ENCODE measurements at places on chromosomes 11 and 22. TPM values are rescaled to one million over a fixed set of nuclear protein-coding genes. Genes with fewer than 3 reads are reported as not detected.

- DNase-seq: peak; percentile 75
Measured at GRCh38 chr22:17380359-17381087, 11.3 kb downstream of the CECR2 start.

DNA sequence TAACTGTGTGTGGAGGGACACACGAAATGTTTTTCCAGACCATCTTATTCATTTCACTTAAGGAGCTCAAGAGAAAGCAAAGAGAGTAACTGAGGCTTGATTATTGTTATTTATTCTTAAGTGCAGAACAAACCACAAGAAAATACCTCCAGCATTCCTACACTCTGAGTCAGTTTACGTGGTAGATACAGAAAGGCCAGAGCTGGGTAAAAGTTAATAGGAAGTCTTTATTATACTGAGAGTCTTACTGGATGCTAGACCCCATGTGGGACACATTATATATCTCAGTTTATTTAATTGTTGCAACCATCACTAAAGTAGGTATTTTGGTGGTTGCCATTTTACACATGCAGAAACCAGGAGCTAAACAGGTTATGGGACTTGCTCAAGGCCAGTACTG is 261.4 kb upstream of the POU2AF2 start:
- no peak for DNase-seq

The LRRC74B gene
- total RNA-seq: not detected

The MACROD1 gene
- 85.0 TPM for total RNA-seq

DNA sequence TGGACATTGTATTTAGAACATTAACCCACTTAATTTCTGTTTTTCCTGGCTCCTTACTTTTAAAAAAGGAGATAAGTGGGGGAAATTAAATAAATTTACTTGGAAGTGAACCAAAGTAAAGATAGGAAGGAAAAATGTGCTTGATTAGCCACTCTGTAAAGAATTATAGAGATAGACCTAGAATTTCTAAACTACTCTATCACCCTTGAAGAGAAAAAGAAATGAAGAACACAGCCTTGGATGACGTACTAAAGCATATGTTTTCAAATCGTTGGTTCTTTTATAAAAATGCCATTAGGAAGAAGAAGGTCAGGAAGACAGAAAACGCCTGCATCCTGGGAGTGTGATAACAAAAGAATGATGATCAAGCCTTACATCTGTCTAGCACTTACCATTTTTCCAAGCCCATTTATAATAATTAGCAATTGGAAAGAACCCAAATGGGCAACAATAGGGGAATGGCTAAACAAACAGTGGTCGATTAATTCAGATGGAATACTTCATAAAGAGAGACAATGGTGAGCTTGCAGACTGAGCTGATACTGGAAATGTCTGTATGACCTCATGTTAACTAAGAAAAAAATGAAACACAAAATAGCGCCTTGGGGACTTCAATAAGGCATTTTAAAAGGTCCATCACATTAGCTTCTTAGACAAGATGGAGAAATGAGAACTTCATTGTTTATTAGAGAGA is 81.0 kb upstream of the LRRC55 start:
- DNase-seq: no peak

GRCh38 chr11:113091481-113091780 is 130.2 kb downstream of the NCAM1 start:
- DNase-seq: no peak

DNA sequence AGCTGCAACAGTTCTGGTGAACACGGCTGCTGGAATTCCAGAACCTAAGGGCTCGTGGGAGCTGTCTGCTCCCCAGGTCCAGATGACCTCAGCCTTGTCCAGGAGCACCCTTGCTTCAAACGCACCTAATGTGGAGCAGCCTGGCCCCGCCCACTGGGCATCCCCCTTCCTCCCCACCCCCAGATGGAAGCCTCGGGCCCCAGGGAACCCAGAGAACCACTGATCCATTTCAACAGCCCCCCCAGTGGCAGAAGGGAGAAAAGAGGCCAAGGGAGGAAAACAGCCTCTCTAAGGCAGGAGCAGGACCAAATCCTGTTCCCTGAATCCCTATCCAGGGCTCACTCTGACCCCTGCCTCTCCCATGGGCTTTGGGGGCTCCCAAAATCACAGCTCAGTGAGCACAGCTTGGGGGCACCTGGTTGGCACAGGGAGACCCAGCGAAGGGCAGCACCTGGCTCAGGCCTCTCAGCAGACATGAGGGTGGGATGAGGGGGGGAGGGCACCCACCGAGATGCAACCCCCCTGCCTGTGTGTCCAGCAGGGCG is 1.2 kb downstream of the CYTH4 start:
- no peak for DNase-seq

The PTPRCAP gene
- not detected for total RNA-seq

DNA sequence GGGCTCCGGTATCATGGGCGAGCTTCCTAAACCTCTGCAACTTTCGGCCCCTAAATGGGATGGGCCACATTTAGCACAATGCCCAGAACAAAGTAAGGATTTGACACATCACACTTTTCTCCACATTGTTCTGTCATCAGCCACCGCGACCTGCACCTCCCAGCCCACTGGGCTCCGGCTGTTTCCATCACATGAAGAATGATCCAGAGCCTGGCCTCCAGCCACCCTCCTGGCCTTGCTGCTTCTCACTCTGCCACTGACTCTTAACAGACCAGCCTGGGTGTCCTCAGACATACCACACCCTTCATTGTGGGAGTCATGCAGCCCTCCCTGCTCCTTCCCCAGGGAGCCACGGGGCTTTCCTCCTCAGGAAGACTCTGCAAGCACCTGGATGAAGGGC is 113.7 kb downstream of the IGLL1 start:
- DNase-seq: no peak

DNA sequence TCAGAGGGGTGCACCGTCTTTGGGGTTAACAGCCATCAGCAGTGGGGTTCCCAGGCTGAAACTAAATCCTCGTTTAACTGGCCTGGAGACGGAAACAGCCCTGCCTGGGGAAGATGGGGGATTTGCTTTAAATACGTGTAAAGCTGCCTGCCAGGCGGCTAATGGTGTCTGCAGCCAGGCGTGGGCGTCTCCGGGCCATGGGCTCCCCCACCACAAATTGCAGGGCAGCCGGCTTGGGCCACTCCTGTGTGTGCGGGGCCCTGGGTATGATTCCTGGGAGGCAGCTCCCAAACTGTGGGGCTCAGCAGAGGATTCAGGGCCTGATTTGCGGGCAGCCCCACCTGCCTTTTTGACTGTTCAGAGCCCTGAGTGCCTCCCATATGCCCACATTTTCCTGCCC is 110.5 kb downstream of the KCNQ1 start:
- no peak for DNase-seq

The CYTH4 gene
- total RNA-seq: not detected

GRCh38 chr11:1732418-1733008 is 17.9 kb downstream of the IFITM10 start:
- DNase-seq: no peak

DNA sequence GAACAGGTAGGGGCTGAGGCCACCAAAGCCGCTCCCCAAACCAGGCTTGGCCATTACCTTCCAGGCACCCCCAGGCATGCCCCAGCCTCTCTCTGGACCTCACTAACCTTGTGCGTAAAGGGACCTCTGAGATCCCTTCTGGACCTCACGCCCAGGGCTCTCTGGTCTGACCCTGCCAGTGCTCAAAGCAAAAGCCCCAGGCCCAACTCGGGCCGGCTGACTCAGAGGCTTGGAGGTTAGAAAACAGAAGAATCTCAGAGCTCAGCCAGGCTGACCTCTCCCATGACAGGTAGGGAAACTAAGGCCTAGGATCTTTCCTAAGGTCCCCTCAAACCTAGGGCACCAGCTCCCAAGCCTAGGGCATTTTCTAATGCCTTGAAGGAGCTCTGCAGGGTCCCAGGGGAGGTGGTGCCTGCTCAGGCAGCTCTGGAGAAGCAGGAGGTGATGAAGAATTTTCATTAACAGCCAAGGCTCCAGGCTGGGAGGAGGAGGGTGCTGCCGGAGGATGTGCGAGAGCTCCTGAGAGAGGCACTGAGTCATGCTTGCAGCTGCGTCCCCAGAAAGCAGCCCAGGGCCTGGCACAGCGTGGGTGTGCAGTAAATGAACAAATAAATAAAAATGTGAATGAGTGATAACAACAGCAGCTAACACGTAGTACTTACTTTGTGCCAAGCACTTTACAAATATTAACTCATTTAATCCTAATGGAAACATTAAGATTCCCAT is 25.6 kb downstream of the ARRB1 start:
- no peak for DNase-seq

- peak; percentile 70 for DNase-seq
Measured at GRCh38 chr22:30694171-30694639, 469 bp upstream of the OSBP2 start.

The CFAP68 gene
- total RNA-seq: 41.0 TPM

The MPZL3 gene
- total RNA-seq: not detected

GRCh38 chr22:48342732-48343131 is 1484.9 kb downstream of the BRD1 start:
- no peak for DNase-seq

The F2 gene
- total RNA-seq: not detected

DNA sequence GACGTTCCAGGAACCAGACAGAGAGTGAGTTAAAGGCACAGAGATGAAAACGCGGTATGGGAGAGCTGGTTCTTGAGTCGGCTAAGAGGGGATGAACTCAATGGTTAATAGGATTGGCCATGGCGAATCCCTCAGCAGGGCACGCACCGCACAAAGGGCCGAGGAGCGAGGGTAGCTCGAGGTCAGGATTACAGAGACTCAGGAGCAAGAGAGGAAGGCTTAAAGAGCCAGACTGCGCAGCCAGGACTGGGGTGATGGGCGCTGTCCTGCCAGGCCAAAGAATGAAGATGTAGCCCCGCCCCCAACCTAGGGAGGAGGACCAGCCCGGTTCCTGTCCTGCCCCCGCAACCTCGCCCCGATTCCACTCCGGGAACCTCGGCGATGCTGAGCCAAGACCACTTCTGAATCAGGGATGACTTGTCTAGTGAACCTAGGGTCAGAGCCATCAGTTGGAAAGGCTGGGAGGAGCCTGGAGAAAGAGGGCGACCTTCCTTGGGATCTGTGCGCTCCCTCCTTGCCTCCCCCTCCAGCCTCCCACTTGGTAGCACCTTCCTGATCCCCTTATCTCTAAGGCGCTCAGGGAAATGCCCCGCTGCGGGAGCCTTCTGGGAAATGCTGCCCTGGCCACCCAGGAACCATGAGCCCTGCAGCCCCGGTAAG is at the start of gene PLEKHB1:
Gene PLEKHB1, plus strand, starts transcription at position 610 of the 660 bp plus-strand sequence. Its CDS starts 28 bp downstream, at position 638.
- DNase-seq: no peak

DNA sequence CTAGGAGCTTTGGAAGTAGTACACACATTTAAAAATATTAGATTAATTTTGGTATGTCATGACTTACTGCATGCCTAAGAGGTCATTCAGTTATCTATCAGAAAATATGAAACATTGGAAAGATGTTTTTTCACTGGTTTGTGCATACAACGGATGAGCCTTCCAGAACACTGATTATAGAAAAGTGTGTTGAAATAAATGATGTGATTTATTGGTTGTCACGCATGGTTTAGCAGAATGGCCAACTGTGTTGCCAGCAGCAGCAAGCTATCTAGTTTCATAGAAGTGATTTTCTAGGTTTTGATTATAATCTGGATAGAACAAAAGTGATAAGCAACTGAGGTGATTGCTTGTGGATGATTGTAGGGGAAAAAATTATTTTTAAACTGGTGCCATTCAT is 53.6 kb downstream of the DDX10 start:
- DNase-seq: no peak

- DNase-seq: peak; percentile 94
Measured at GRCh38 chr11:47004595-47005033, 68.1 kb downstream of the CSTPP1 start.

- DNase-seq: peak; percentile 71
Measured at GRCh38 chr22:26679003-26679629, 21.7 kb downstream of the MIAT start.

DNA sequence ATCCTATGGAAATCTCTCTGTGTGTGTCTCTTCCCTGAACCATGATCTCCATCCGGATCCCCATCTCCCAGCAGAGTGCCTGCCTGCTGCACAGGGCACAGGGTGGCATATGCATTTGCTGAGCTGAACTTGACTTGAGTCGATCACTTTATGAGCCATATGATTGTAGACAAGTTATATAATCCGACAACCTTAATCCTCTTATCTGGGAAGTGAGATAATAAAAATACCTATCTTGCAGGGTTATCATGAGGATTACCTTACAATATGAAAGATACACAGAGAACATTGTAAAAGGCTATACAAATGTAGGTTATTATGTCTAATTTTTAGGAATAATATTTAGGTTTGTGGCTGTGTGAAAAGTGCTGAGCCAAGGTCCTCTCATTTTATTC is 124.5 kb downstream of the ST3GAL4 start:
- DNase-seq: no peak

- peak; percentile 34 for DNase-seq
Measured at GRCh38 chr11:114195981-114196731, 100.0 kb upstream of the NNMT start.

DNA sequence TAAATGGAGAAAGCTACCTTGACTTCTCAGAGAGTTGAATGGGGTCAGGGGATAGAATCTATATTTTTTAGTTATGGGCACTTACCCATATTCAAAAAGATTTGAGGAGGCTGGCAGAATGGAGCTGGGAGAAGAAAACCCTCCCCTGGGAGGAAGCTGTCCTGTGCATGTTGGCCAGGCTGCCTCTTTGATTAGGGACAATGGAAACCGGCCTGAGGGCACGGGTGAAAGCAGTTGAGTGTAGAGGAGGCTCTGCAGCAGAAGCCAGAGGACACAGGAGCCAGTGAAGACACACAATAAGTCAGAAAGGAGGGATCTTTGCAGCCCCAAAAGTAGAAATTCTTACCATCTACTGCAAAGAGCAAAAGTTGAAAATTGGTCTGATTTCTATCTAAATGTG is 66.6 kb upstream of the B3GAT1 start:
- DNase-seq: no peak

- DNase-seq: no peak
Measured at GRCh38 chr11:37946155-37946766, 1348.2 kb upstream of the RAG2 start.

DNA sequence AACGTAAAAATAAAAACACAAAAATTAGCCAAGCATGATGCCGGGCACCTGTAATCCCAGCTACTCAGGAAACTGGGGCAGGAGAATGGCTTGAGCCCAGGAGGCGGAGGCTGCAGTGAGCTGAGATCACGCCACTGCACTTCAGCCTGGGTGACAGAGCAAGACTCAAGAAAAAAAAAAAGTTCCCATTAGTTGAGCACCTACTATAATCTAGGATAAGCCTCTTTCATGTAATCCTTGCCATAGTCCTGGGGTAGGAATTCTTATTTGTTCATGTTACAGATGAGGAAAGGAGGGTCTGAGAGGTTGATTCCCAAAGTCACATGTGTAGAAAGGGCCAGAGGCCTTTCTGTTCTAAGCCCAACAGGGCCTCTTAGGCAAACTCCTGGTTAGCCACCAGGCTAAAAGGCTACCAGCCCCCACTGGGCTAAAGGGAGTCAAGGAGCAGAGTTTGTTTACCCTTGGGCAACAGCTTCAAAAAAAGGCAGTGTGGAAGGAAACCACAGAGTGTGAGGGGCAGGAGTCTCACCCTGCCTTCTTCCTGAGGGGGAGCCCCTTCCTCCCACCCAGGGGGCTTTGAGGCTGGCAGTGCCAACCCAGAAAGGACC is 21.6 kb upstream of the CSNK1E start:
- no peak for DNase-seq

The FERMT3 gene
- total RNA-seq: not detected

All from G401 (cell line).